ENCODE measurements at places on chromosomes 16 and 17.

DNA sequence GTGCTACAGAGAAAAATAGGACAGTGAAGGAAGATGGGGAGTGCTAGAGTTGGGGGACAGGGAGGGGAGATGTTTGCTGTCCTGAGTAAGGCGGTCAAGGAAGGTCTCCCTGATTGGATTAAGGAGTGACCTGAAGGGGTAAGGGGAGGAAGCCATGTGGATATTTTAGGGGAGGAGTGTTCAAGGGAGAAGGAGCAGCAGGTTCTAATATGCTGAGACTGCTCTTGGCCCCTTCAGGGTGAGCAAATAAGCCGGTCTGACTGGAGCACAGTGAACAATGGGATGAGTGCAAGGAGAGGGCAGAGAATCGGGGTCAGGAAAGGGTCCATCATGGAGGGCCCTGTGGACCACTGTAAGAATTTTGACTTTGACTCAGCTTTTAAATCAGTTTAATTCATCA lies 188.8 kb downstream of the IRX3 start:
- DNase-seq = no peak

- no peak for DNase-seq
Observed at GRCh38 chr16:1865902-1866690, 5.9 kb downstream of the MEIOB start.

DNA sequence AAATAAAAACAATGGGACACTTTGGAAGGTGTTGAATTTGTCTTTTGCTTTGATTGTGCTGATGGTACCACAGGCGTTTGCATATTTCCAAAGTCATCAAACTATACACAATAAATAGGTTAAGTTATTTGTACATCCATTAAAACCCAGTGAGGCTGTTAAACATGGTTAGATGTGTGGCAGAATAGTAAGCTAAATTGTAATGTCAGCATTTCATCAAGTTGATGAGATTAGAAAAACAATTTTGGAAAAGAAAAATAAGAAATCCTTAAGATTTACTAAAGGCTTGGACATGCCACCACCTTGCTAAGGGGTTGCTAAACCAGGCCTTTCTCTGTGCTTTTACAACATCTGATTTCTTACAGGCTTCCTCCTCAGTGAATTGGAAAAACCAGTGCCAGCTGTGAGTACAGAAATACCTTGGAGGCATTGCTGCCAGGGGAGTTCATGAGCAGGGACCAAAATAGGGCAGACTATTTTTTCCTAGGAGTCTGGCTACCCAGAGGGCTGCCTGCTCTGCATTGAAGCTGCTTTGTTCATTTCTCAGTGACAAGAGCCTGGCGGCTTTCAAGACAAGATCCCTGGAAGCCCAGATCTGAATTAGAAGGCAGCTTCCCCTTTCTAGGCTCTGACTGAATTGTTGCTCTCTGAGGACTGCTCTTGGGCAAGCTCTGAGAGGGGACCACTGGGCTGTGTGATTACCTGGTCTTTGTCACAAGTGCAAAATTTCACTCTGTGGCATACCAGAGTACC lies 43.4 kb upstream of the CA10 start:
- no peak for DNase-seq

GRCh38 chr17:71974051-71974450 lies 146.8 kb upstream of the SOX9 start:
- DNase-seq = no peak

DNA sequence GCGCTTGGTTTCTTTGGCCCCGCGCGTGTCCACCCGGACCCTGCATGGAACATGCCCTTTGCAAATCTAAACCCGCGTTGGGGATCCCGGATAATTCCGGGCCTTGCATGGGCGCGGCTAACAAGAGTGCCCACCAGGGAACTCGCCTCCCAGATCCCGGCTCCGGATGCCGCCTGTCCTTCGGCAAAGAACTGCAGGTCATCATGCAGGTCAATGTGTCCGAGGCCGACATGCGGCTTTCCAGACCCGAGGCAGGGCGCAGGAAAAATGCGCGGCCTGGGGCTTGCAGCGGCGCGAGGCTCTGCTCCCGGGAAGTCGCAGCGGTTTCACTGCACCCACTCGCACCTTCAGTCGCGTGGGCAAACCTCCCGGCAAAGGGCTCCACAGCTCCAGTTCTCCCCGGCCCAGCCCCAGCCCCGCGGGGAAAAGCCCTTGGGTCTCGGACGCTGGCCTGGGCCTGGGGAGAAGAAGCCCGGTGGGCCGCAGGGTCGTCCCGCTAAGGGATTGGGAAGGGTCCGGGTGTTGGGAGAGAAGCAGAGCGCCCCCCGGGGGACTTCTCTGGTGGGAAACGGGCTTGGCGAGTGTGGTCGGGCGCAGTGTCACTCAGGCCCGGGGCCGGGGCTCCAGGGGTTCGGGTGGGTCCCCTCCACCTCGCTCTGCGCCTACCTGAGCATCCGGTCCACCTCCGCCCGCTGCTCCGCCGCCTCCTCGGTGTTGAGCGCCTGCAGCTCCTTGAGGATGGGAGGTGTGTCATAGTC lies 805 bp downstream of the HNF1B start:
- no peak for DNase-seq

DNA sequence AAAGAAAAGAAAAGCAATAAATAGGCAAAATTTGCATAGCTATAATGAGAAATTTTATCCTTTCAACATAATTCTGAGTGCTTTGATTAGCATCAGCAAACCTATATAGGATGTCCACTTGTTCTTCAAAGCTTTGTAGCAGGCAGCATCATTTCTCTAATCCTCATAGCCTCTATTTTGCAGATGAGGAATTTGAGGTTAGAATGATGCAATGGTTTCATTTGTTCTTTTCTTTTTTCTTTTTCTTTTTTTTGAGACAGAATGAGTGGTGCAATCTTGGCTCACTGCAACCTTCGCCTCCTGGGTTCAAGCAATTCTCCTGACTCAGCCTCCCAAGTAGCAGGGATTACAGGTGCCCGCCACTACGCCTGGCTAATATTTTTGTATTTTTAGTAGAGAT lies 594.4 kb downstream of the TOX3 start:
- DNase-seq = no peak

DNA sequence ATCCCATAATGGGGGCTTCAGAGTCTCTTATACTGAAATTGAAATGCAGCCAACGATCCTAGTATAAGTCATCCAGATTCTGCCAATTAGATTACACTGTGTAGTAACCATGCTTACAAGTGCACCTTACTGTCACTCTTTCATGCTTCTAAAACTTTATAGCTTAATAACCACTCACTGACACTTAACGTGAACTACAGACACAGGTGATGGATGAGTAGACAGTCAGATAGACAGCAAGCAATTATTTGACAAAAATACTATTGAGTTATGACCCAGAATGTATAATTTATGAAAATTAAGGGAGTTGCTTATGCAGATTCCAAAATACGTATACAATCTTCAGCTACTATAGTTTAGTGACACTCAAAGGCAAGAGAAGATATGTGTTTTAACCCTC lies 6.3 kb downstream of the CDH8 start:
- DNase-seq = no peak

DNA sequence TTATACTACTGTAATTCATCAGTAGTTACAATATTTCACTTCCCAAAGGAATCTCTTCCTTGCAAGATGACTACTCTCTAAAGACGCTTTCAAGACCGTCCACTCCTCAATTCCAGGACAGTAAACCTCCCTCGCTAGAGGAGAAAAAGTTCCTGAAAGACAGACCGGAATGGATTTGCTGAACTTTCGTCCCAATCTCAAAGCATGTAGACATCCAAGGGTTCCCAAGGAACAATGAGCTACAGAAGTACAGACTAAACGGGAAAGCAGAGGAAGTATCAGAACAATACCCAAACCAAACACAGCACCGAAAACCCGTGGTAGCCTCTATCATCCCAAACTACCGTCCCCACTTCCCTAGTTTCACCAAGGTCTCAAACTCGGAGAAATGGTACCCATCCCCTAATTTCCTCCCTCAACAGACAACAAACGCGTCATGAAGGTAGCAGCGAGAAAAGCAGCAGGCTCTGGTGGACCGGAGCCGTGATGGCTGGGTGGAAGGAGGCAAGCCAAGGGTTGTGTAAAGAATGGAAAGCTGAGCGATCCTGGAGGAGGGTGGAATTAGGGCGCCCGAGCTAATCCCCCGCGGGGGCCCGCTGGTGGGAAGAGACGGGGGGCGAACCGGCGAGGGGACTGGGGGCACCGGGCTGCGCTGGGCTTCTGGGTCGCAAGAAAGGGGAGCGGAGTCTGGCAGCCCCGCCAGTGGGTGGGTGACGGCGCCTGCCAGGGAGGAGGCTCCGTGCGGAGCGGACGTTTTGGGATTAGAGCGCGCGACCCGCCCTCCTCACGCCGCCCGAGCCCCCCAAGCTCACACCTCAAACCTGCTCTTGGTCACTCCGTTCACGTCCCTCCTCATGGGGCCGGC lies 647 bp downstream of the FBXL20 start:
- DNase-seq = no peak

DNA sequence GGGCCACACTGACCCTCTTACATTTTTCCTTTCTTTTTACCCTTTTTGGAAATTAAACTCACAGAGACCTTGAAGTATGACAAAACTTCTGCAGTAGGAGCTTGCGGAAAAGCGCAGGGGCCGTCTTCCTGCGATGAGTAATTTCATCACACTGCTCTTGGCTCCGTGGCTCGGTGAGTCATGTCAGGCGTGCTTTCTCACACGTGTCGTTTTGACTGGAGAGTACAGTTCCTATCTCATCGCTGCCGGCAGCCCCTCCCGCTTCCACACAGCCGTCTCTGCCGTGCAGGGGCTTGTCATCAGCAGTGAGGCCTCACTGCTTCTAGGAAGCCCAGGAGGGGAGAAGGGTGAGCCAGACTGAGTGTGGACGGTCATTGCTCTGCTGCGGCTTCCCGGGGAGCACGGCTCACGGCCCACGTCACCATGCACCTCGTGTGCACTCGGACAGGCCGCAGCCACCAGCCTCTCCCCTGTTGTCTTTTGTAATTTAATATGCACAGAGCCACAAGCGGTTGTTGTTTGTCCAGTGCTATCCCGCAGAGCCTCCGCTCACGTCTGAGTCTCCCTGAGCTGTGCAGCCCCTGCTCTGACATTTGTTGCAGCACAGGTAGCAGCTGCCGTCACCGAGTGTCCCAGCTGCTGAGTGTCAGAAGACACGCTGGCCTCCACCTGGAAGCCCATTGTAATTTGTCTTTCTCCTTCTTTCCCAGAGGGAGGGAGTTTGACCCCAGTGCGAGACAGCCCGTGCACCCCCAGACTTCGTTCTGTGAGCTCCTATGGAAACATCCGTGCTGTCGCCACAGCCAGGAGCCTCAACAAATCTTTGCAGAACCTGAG lies 99.4 kb upstream of the CHMP6 start:
- peak; percentile 53 for DNase-seq

GRCh38 chr17:35373984-35374765 lies 754 bp upstream of the SLFN11 start:
- peak; percentile 13 for DNase-seq

GRCh38 chr16:56048425-56049105 lies 142.7 kb upstream of the GNAO1 start:
- DNase-seq = no peak

- DNase-seq = no peak
Observed at GRCh38 chr16:46974352-46974751, 878 bp upstream of the DNAJA2 start.

DNA sequence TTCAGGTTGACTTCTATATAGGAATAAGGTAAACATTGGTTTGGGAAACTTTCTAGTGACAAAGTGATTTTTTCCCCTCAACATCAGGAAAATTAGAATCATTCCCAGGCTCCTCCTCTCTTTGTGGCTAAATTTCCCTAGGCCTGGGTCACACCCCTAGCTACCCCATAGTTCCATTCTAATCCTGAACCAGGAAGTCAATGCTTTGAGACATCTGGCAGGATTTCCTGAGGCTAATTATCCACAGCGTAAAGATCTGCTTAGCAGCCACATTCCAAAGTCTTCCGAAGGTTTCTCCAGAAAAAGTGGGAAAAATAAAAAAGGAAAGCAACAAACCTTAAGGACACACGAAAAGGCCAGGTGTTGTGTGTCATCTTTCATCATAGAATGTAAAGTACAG lies 60.3 kb upstream of the CORO6 start:
- DNase-seq = no peak

DNA sequence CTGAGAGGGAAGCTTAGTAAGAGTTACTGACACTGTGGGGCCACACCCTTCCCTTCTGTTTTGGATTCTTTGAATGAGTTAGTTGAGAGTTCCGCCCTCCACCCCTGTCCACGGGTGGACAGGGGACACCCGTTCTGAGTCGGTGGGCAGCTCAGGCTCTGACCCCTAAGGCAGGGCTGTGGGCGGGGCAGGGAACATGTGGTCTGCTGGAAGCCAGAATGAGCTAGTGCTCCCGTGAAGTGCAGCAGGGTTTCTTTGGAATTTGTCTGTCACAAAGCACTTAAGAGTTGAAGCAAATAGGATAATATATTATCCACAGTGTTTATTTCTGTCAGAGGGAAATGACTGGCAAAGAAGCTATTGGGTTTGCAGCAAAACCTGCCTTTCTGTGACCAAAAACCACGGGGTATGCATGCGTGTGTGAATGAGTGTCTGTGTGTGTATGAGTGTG lies 90.1 kb downstream of the CLEC16A start:
- no peak for DNase-seq

DNA sequence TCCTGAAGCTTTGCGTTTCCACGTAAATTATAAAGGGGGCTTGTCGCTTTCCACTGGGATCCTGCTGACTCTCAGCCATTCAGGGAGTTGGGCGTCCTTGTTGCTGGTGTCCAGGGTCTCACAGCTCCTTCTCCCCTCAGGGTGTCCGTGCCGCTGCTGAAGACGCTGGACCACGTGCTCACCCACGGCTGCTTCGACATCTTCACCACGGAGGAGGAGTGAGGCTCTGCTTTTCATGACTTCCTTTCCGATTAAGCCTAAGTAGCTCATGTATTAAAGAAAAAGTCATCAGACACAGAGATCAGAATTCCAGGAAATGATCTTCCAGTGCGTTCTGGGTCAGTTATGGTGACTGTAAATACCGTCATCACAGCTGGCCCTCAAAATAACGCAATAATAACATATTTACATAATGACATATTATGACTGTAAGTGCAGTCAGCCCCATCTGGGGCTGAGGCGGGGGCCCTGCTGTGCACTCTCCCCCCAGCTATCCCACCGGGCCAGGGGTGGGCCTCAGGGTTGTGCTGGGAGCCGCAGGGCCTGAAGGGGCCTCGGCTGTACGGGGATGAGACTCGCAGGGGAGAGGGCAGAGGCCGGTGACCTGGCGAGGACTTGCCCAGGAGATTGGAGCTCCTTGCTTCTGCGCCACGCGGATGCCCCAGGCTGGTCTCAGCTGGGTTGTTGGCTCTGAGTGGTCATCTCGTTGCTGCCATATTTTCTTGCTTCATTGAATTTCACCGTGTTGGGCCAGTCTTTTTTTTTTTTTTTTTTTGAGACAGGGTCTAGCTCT lies 92.9 kb upstream of the ZNF750 start:
- DNase-seq = no peak

GRCh38 chr16:58842156-58842555 lies 108.0 kb upstream of the GOT2 start:
- no peak for DNase-seq

DNA sequence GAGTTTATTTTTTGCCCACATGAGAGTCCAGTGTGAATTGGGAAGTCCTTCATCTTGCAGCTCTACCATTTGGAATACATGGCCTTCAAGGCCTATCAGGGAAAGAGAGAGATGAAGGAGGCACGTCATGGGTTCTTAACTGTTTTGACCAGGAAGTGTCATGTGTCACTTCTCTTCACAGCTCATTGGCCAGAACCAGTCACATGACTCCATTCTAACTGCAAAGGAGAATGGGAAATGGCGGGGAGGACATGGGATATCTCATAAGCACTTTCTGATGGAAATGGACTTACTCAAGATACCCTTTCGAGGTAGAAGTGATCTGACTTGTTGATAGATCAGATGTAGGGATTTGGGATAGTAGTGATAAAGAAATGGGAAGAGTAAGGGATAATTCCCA lies 57.9 kb upstream of the CES5A start:
- no peak for DNase-seq

GRCh38 chr16:19118938-19119431 lies 5.2 kb downstream of the ITPRIPL2 start:
- DNase-seq = no peak
